ENCODE measurements at places on chromosomes 16 and 17.
A peak's percentile ranks its signal among the peaks of the same experiment; 100 is the strongest.

DNA sequence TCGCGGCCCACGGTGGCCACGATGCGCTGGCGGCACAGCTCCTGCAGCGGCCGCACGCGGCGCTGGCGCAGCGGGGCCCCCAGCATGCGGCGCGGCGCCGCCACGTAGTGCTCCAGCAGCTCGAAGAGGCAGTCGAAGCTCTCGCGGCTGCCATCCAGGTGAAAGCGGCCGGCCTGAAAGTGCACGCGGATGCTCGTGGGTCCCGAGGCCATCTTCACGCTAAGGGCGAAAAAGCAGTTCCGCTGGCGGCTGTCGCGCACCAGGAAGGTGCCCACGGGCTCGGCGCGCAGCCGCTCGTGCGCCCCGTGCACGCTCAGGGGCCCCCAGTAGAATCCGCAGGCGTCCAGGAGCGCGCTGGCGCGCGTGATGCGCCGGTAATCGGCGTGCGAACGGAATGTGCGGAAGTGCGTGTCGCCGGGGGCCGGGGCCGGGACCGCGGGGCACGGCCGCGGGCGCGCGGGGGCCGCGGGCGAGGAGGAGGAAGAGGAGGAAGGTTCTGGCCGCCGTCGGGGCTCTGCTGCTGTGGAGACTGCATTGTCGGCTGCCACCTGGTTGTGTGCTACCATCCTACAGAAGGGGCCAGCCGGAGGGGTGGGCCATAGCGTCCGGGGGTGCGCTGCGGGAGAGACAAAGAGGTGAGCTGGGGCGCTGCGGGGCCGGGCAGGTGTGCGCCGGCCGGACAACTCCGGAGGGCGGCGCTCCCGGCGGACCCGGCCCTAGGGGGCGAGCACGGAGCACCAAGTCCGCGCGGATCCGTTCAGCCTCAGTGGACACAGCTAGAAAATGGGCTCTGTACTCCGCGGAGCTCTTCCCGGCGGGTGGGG is 879 bp downstream of the SOCS1 start:
- H3K36me3 ChIP-seq = peaks cover 20% of the 10 kb centered on the region
- peaks cover 48% of the 10 kb centered on the region for H3K4me1 ChIP-seq
- peak overlapping the region; percentile 65 for H3K27ac ChIP-seq
- H3K4me3 ChIP-seq = peak overlapping the region; percentile 94
- DNase-seq = peak; percentile 59
- H3K27me3 ChIP-seq = no peaks in the 10 kb centered on the region

DNA sequence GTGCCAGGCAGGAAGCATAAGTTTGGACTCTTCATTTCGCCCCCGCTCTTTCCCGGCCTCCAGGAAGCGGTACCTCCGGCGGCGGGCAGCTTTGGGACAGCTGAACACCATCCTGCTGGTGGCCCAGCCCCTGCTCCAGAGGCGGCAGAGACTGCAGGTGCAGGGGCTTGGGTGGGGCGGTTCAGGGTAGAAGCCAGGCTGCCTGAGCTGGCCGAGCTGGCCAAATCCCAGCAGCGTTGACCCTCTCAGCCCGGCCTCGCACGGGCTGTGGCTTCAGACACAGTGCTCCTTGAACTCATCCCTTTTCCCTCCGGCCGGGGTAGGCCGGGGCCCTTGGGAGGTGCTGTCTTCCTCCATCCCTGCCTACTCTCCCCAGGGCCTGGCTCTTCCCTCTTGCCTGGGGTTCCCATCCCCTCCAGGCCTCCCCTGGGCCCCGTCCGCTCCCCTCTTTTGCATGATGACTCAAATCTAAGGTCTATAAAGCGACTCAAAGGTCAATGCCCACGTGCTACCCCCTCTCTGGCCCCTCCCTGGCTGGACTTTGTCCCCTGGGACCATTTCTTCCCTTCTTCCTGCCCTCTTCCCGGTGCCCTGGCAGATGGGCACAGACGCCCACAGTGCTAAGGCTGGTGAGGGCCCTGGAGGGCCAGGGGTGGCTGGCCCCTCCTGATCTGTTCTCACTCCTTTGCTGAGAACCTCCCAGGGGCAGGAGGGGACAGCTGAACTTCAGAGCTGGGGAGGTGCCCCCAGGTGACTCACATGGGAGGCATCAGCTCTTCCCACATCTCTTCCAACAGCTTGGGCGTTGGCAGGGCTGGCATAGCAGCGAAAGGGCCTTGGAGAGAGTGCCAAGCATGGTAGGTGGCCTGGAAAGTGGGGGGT is 22.7 kb downstream of the MYO15B start:
- no peaks in the 10 kb centered on the region for H3K27me3 ChIP-seq
- no peak for DNase-seq
- H3K36me3 ChIP-seq = no peaks in the 10 kb centered on the region
- H3K4me1 ChIP-seq = peaks cover 2% of the 10 kb centered on the region
- H3K27ac ChIP-seq = no peak overlapping the region
- no peak overlapping the region for H3K4me3 ChIP-seq

DNA sequence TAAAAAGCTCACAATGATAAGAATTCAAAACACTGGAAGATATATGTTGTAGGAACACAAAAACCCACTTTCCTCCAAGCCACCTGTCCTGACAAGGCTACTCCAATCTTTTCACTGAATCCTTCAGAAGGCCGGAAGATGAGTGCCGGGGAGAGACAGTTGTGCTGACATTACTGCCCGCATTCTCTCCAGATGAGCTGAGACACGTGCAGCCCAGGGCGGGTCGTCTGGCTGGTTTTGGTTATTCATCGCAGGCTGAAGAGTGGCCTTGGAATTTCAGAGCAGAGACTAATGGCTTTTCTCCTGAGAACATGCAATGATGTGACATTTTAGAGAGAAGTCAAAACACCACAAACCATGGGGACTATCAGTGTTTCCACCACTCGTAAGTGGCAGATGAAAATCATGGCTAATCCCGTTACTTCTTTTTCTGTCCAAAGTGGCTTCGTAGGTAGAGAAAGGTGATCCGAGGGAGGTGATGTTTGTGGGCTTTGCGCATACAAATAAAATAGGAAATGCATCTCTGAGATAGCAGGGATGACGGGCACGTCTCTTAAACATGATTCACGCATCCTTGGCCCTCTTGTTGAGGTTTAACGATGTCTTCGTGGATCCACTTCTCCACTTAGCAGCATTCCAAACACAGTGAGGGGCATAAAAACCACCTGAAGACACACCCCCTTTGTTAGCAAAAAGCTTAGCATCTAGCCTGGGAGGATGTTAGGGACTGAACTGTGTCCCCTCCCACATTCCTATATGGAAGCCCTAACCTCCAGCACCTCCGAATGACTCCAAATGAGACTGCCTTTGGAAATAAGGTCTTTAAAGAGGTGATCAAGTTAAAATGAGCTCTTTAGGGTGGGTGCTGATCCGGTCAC is 134.0 kb downstream of the IRX3 start:
- peaks cover 12% of the 10 kb centered on the region for H3K36me3 ChIP-seq
- H3K27ac ChIP-seq = no peak overlapping the region
- peaks cover 20% of the 10 kb centered on the region for H3K27me3 ChIP-seq
- H3K4me1 ChIP-seq = no peaks in the 10 kb centered on the region
- no peak for DNase-seq

- H3K27me3 ChIP-seq = no peaks in the 10 kb centered on the region
- H3K4me1 ChIP-seq = peaks cover 52% of the 10 kb centered on the region
- no peaks in the 10 kb centered on the region for H3K36me3 ChIP-seq
- H3K4me3 ChIP-seq = peak overlapping the region; percentile 64
- no peak overlapping the region for H3K27ac ChIP-seq
Measured at GRCh38 chr16:88767546-88768070, 17.4 kb downstream of the PIEZO1 start.

Measured in naive B cell (primary cell).